Tibial nerve (tissue), 4 donors: ENCODE measurements at places on chromosomes 7 and 10. TPM values are rescaled to one million over a fixed set of nuclear protein-coding genes. Genes with fewer than 3 reads are reported as not detected.

The A1CF gene
- not detected for total RNA-seq

The RET gene
- 0.21 TPM for total RNA-seq

The OR2A5 gene
- total RNA-seq = not detected

The NUTM2A gene
- 6.3 TPM for total RNA-seq

The MACC1 gene
- 1.3 TPM for total RNA-seq

The DLG5 gene
- 39.3 TPM for total RNA-seq

The BHLHA15 gene
- total RNA-seq = not detected

The ASB10 gene
- not detected for total RNA-seq

The HOXA4 gene
- 4.5 TPM for total RNA-seq

The MUC3A gene
- 0.22 TPM for total RNA-seq

The SH3PXD2A gene
- 138 TPM for total RNA-seq

The SPDYE2 gene
- total RNA-seq = not detected

The DHTKD1 gene
- total RNA-seq = 31.5 TPM

The TRIM50 gene
- not detected for total RNA-seq

The SYT15 gene
- total RNA-seq = 5.7 TPM

The CHN2 gene
- 12.6 TPM for total RNA-seq
